Hepatocyte (in vitro differentiated cells): ENCODE measurements at places on chromosomes 11 and 22. TPM values are rescaled to one million over a fixed set of nuclear protein-coding genes. Genes with fewer than 3 reads are reported as not detected.

Gene OR52I2
- total RNA-seq, result not detected in 2 replicates

Gene PAAF1
- total RNA-seq, result 10.5 and 16.0 TPM in 2 replicates

Gene ACRV1
- not detected in 2 replicates for total RNA-seq

Gene CARD16
- 3.1 and 11.9 TPM in 2 replicates for total RNA-seq

Gene FANCF
- total RNA-seq, result 14.9 and 16.4 TPM in 2 replicates

Gene AMPD3
- 3.4 and 4.1 TPM in 2 replicates for total RNA-seq

Gene TSPAN32
- total RNA-seq, result 1.5 and 5.0 TPM in 2 replicates

Gene FAM180B
- 0.50 TPM in 1 of 2 replicates, not detected in the other for total RNA-seq

Gene SSTR3
- 1.3 and 2.8 TPM in 2 replicates for total RNA-seq

Gene OR52K2
- total RNA-seq, result not detected in 2 replicates

Gene LARGE2
- 4.3 and 4.7 TPM in 2 replicates for total RNA-seq

Gene CD3E
- not detected in 2 replicates for total RNA-seq

Gene CDC45
- 6.5 and 7.1 TPM in 2 replicates for total RNA-seq

Gene ART1
- total RNA-seq, result not detected in 2 replicates

DNA sequence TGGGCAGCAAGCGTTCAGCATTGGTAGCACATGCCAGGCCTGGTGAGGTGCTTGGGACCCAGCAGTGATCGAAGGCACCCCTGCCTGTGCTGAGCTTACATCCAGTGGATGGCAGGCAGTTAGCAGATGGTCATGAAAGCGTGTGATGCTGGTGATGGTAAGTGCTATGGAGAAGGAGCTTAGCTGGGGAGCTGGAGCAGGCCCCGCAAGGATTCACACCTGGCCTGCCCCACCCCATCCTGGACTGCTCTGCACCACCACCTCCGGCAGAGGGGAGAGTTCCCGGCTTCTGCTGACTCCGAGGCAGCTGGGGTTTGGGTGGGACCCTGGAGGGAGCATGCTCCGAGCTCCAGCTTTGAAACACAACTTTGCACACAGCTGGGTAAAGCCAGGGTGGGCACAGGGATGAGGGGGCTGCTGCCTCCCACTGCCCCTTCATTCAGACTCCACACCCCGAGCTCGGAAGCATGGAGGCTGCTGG lies 16.2 kb downstream of the MPPED1 start:
- DNase-seq, result no peak
- H3K4me1 ChIP-seq, result no peaks in the 10 kb centered on the region
- H3K27ac ChIP-seq, result no peak overlapping the region
- H3K4me3 ChIP-seq, result no peak overlapping the region

- H3K4me3 ChIP-seq, result no peak overlapping the region
- peaks cover 37% of the 10 kb centered on the region for H3K4me1 ChIP-seq
- peaks cover 6% of the 10 kb centered on the region for H3K36me3 ChIP-seq
- H3K27me3 ChIP-seq, result no peaks in the 10 kb centered on the region
These were observed 47.4 kb downstream of the MED15 start for GRCh38 chr22:20554824-20555223.

GRCh38 chr11:36074941-36075431 lies 131.1 kb downstream of the LDLRAD3 start:
- no peak overlapping the region for H3K27ac ChIP-seq
- no peaks in the 10 kb centered on the region for H3K27me3 ChIP-seq
- no peak for DNase-seq
- no peak overlapping the region for H3K4me3 ChIP-seq

- no peaks in the 10 kb centered on the region for H3K27me3 ChIP-seq
- H3K36me3 ChIP-seq, result no peaks in the 10 kb centered on the region
- peaks cover 16% of the 10 kb centered on the region for H3K4me1 ChIP-seq
- no peak for DNase-seq
These were observed 4.8 kb downstream of the PPME1 start for GRCh38 chr11:74175920-74176319.

- H3K27ac ChIP-seq, result no peak overlapping the region
- no peaks in the 10 kb centered on the region for H3K36me3 ChIP-seq
- no peak for DNase-seq
- H3K4me3 ChIP-seq, result no peak overlapping the region
These were observed 253.3 kb downstream of the BUD13 start for GRCh38 chr11:116519499-116519898.

GRCh38 chr11:47028195-47029093 lies 91.9 kb downstream of the CSTPP1 start:
- no peaks in the 10 kb centered on the region for H3K27me3 ChIP-seq
- H3K4me3 ChIP-seq, result no peak overlapping the region
- no peak overlapping the region for H3K27ac ChIP-seq
- DNase-seq, result no peak
- H3K36me3 ChIP-seq, result no peaks in the 10 kb centered on the region
- no peaks in the 10 kb centered on the region for H3K4me1 ChIP-seq

DNA sequence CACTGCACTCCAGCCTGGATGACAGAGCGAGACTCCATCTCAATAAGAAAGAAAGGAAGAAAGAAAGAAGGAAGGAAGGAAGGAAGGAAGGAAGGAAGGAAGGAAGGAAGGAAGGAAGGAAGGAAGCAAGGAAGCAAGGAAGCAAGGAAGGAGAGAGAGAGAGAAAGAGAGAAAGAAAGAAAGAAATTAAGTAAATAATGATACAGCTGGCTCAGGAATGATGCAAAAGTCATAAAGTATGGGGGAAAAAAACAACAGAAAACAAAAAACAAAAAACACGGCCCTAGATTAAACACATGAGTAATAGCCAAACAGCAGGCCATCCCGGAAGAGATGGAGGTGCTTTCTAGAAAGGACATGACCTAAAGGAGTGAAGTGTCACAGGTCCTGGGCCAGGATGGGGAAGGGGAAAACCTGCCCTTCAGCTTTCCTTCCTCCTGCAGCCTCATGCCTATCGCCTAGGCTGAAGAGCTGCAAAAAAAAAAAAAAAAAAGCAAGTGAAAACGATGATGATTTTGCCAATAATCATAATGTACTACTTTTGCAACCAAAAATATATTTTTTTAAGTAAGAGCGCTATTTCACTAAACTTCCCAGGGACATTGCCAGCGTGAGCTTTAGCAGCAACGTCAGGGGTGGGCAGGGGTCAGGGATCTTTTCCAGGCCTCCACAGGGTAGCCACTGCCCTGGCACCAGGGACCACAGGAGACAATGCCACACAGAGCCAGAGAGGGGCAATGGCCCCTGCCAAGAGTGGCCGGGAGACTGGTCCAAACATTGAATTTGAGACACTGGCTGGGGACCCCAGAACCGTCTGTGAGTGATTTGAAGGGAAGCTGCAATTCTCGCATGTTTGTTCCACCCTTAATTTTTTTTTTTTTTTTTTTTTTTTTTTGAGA lies 28.2 kb upstream of the TMPRSS4 start:
- H3K27ac ChIP-seq, result no peak overlapping the region
- H3K36me3 ChIP-seq, result no peaks in the 10 kb centered on the region
- no peak overlapping the region for H3K4me3 ChIP-seq
- no peaks in the 10 kb centered on the region for H3K4me1 ChIP-seq
- DNase-seq, result no peak

- peak overlapping the region; percentile 83 for H3K27ac ChIP-seq
- no peaks in the 10 kb centered on the region for H3K36me3 ChIP-seq
- no peak for DNase-seq
These were observed 55.0 kb downstream of the LARGE1 start for GRCh38 chr22:33865248-33865647.

DNA sequence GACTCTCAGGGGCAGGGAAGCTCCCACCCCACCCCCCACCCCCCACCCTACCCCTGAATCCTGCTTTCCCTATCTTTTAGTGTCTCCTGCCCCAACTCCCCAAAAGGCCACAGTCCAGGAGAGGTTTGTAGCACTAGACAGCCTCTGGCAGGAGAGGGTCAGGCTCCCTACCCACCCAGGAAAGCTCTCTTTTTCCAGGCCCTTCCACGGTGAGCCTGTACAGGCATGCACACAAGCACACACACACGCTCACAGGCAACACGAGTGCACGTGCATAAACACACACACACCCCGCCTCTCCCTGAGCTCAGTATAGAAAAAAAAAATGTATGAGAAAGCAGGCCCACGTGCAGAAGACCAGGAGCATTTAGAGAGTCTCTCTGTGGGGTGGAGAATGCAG lies 414.0 kb downstream of the MN1 start:
- H3K27ac ChIP-seq, result no peak overlapping the region
- DNase-seq, result no peak
- H3K4me1 ChIP-seq, result peaks cover 2% of the 10 kb centered on the region
- no peaks in the 10 kb centered on the region for H3K36me3 ChIP-seq
- H3K4me3 ChIP-seq, result no peak overlapping the region
- no peaks in the 10 kb centered on the region for H3K27me3 ChIP-seq

GRCh38 chr11:112614605-112615004 lies 346.6 kb upstream of the NCAM1 start:
- no peaks in the 10 kb centered on the region for H3K36me3 ChIP-seq
- no peak for DNase-seq
- H3K4me1 ChIP-seq, result peaks cover 9% of the 10 kb centered on the region
- peak overlapping the region; percentile 34 for H3K27ac ChIP-seq

GRCh38 chr11:44518968-44519550 lies 46.4 kb upstream of the CD82 start:
- no peaks in the 10 kb centered on the region for H3K36me3 ChIP-seq
- H3K4me1 ChIP-seq, result peaks cover 7% of the 10 kb centered on the region
- H3K4me3 ChIP-seq, result no peak overlapping the region
- no peak overlapping the region for H3K27ac ChIP-seq
- H3K27me3 ChIP-seq, result no peaks in the 10 kb centered on the region
- no peak for DNase-seq

GRCh38 chr11:107017104-107017432 lies 1.2 kb downstream of the GUCY1A2 start:
- H3K4me1 ChIP-seq, result peaks cover 4% of the 10 kb centered on the region
- H3K36me3 ChIP-seq, result no peaks in the 10 kb centered on the region
- no peak for DNase-seq
- peaks cover 7% of the 10 kb centered on the region for H3K27me3 ChIP-seq

DNA sequence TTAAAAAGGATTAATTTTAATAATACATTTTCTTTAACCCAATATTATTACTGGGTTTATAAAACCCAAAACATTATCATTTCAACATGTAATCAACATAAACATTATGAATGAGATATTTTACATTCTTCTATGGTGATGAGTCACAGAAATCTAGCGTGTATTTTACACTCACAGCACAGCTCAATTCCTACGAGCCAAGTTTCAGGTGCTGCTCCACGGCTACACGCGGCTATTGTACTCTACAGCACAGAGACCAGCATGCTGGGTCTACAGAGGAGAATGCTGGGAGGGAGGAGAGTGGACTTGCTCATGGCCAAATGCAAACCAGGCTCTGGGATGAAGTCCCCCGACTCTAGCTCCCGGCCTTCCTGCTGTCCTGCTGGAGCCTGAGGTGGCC lies 72.0 kb upstream of the LMO1 start:
- DNase-seq, result no peak
- no peak overlapping the region for H3K4me3 ChIP-seq
- H3K27ac ChIP-seq, result no peak overlapping the region
- no peaks in the 10 kb centered on the region for H3K27me3 ChIP-seq
- H3K36me3 ChIP-seq, result no peaks in the 10 kb centered on the region
- no peaks in the 10 kb centered on the region for H3K4me1 ChIP-seq

GRCh38 chr11:119591836-119592310 lies 137.1 kb downstream of the NECTIN1 start:
- H3K27ac ChIP-seq, result no peak overlapping the region
- H3K4me3 ChIP-seq, result no peak overlapping the region
- peaks cover 4% of the 10 kb centered on the region for H3K4me1 ChIP-seq
- H3K27me3 ChIP-seq, result no peaks in the 10 kb centered on the region

DNA sequence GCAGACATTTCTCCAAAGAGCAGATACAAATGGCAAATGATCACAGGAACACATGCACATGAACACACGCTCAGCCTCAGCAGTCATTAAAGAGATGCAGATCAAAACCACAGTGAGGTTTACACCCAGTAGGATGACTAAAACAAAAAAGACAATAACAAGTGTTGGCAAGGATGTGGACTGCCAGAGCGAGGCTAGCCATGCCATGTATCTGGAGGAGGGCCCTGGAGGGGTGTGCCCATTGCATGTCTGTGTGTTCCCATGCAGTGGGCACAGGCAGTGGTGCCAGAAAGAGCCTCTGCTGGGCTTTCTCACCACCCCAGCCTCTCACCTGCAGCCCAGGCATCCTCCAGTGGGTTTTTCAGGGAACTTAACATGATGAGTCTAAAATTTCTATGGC lies 54.2 kb upstream of the KCNQ1OT1 start:
- H3K27me3 ChIP-seq, result no peaks in the 10 kb centered on the region
- no peak overlapping the region for H3K27ac ChIP-seq
- DNase-seq, result no peak
- H3K4me1 ChIP-seq, result peaks cover 15% of the 10 kb centered on the region
- H3K36me3 ChIP-seq, result no peaks in the 10 kb centered on the region

- H3K36me3 ChIP-seq, result peaks cover 3% of the 10 kb centered on the region
- peak within 1 kb of the TSS; percentile 95 for H3K4me3 ChIP-seq
- H3K4me1 ChIP-seq, result peaks cover 11% of the 10 kb centered on the region
- DNase-seq, result peak; percentile 92
- H3K27ac ChIP-seq, result peak within 1 kb of the TSS; percentile 97
- no peaks in the 10 kb centered on the region for H3K27me3 ChIP-seq
These were observed at the start of gene PACS1 for GRCh38 chr11:66069715-66070603. PACS1 (plus strand) TSS chr11:66070272; CDS start chr11:66070487, 215 bp downstream.

- DNase-seq, result no peak
- H3K27me3 ChIP-seq, result no peaks in the 10 kb centered on the region
- H3K27ac ChIP-seq, result peak overlapping the region; percentile 98
- peaks cover 27% of the 10 kb centered on the region for H3K4me1 ChIP-seq
These were observed 367 bp downstream of the HPS5 start for GRCh38 chr11:18321578-18321968.

GRCh38 chr22:22872722-22873708 lies 14.6 kb upstream of the IGLL5 start:
- H3K27ac ChIP-seq, result no peak overlapping the region
- H3K36me3 ChIP-seq, result no peaks in the 10 kb centered on the region
- no peak overlapping the region for H3K4me3 ChIP-seq
- DNase-seq, result no peak
- H3K4me1 ChIP-seq, result no peaks in the 10 kb centered on the region

DNA sequence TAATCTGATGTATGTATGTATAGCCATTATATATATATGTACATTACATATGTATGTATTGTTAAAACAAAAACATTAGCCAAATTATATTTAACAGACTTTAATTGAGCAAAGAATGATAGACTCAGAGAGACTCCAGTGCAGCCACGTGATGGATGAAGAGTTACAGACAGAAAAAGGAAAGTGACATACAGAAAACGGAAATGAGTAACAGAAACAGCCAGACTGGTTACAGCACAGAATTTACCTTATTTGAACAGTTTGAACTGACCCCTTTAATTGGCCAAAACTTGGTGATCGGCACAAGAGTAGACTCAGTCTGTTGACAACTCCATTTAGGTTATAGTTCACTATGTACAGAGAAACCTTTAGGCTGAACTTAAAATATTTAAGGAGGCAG lies 35.0 kb downstream of the CHORDC1 start:
- no peaks in the 10 kb centered on the region for H3K36me3 ChIP-seq
- H3K4me1 ChIP-seq, result no peaks in the 10 kb centered on the region
- H3K4me3 ChIP-seq, result no peak overlapping the region
- DNase-seq, result no peak
- H3K27ac ChIP-seq, result no peak overlapping the region

- no peak overlapping the region for H3K4me3 ChIP-seq
- no peaks in the 10 kb centered on the region for H3K27me3 ChIP-seq
- no peaks in the 10 kb centered on the region for H3K36me3 ChIP-seq
- peak; percentile 69 for DNase-seq
These were observed 45.7 kb downstream of the TXN2 start for GRCh38 chr22:36435516-36436415.
